Left hindlimb (tissue), 1 donor: ENCODE measurements at places on chromosomes 6 and 20.

DNA sequence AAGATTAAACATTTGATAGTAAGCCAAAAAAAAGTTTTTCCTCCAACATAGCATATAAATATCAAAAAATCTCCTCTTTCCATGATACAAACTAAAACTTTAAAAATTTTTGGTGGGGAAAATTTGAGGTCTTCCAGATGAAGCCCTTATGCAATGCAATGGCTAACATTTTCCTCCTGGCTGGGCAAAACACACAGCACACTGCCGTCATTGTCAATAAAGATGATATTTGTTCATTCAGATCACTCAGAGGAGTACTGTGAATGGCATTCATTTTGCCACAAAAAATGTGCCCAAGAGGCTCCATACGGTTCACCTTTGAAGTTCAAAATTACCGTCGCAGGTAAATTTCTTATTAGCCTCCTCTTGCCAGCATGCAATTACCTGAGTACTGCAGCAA, 33.9 kb upstream of the FBXO9 start:
- DNase-seq = no peak

GRCh38 chr6:37540390-37540789, 40.7 kb upstream of the CCDC167 start:
- no peak for DNase-seq

DNA sequence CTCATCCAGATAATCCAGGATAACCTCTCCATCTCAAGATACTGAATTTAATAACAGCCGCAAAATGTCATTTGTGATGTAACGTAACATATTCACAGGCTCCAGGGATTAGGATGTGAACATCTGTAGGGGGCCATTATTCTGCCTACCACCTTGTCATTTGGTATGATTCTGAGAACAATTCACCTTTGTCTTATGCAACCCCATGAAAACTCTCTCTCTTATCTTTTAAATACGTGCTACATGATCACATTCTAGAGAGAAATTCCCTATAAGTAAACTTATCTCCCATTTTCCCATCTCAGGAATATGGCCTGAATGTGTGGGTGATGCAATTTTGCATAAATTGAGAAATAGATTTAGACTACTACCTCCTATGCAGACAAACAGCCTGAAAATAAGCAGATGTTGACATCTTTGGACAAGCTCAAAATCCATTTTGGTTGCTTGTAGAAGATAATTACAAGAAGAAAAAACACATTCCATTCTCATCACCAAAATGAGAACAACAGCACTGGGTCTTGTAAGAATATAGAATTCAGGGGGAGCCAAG, 255.4 kb upstream of the STXBP5 start:
- DNase-seq = no peak

DNA sequence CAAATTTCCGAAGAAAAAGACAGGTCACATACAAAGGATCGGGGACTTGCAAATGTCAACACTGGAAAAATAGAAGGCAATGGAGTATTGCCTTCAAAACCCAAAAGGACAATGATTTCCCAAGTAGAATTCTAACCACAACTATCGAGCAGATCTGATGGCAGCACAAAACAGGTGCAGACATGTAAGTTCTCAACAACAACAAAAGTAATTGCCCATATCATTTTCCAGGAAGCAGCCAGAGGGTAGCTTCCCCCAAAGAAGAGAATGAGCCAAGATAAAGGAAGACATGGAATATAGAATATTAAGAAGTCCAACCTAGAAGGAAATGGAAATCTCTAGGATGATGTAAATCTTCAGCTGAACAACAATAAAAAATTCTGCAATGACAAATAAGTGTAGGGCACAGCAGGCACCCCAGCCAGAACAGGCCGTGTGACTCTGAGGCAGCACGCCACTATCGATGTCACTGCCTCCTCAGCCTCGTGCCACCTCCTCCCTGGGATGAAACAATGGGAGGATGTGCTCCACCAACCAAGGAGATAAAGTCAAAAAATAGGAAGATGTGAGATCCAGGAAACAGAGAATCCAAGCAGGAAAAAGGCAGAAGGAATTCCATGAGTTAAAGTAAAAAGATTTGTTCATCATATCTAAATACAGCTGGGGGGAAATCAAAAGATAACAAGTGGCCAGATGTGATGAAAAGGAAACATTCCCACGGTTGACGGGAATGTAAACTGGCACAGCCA, 34.1 kb downstream of the SERPINB1 start:
- DNase-seq = no peak

GRCh38 chr6:144989319-144990107, 704.4 kb downstream of the UTRN start:
- no peak for DNase-seq

DNA sequence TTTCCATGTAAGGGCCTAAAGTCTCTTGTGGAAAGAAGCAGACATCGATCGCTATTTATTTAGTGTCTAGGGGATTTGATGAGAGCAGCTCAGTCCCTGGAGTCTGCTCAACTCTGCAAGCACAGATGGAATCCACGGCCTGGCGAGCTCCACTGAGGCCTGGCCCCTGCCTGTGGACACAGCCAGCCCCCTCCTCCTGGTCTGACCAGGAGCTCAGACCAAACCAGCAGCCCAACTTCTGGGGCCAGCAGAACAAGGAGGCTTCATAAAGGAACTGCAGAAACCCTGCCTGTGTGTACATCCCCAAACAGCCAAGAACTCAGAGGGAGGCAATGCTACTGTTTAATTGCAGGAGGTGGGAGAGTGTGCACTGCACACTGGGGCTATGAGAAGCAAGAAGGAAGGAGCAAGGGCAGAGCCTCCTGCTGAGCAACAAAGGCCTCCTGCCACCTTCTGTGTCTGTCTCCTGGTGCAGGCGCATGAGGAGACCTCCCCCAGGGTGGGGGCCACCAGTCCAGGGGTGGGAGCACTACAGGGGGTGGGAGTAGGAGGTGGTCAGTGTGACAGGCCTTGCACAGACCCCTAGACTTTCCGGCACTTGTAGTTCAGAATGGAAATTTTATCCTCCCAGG, 3.8 kb downstream of the CST5 start:
- no peak for DNase-seq

DNA sequence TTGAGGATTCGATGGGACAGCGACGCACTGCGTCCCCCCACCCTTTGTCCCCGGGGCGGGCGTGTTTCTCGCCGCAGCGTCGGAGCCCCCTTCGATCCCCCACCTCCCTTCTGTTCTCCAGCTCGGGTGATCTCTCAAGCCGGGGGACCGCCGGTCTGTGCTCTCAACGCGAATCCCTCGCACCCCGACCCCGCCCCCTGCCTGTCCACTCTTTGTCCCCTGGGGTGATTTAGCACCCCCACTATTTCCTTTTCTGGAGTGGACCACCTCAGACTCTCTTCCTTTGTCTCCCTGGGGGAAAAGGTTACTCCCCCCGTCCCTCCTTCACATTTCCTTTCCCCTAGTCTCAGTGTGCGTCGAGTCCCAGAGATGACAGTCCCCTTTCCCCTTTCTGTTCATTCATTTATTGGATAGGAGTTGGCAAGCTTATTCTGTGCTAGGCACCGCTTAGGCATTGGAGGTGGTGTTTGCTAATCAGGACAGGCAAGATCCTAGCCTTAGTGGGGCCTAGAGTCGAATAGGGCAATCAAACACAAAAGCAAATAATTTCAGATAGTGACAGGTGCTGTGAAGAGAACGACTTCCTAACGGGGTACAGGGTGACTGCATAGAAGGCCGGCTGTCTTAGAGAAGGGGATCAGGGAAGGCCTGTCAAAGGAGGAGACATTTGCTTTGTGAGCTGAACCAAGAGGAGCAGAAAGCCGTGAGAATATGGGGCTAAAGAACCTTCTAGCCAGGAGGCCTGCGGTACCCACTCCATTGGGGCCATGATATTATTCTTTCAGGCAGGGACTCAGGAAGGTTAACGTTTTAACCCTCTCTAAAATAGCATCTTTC, 741 bp downstream of the PTPN1 start:
- DNase-seq = no peak
